ENCODE measurements at places on chromosomes 7 and 10. TPM values are rescaled to one million over a fixed set of nuclear protein-coding genes. Genes with fewer than 3 reads are reported as not detected.

SCIN gene
- 0.49 TPM for total RNA-seq

NPY4R2 gene
- total RNA-seq: 2.0 TPM

PNLIPRP3 gene
- total RNA-seq: not detected

HPS6 gene
- 32.3 TPM for total RNA-seq

CTAGE4 gene
- 0.65 TPM for total RNA-seq
